Cerebellar nuclear complex (tissue), 1 donor: ENCODE measurements at places on chromosomes 1 and 21.

DNA sequence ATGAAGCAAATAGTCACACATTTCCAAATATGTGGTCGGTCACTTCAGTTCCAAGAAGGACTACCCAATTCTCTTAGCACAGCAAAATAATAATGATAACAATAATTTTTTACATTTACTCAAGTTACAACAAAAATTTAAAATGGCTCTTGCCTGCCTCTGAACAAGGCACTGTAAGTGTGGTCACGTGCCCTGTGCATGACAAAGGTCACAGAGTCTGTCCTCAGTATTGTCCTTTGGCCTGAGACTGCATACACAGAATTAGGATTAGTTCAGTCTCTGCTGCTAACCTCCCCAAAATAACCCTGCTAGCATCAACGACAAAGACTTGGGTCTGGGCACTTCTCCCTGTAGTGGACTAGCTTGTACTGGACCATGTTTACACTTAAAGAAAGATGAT lies 297.1 kb upstream of the DUSP10 start:
- no peak for DNase-seq

- no peak for DNase-seq
Measured at GRCh38 chr1:160633330-160633903, 13.4 kb downstream of the SLAMF1 start.

DNA sequence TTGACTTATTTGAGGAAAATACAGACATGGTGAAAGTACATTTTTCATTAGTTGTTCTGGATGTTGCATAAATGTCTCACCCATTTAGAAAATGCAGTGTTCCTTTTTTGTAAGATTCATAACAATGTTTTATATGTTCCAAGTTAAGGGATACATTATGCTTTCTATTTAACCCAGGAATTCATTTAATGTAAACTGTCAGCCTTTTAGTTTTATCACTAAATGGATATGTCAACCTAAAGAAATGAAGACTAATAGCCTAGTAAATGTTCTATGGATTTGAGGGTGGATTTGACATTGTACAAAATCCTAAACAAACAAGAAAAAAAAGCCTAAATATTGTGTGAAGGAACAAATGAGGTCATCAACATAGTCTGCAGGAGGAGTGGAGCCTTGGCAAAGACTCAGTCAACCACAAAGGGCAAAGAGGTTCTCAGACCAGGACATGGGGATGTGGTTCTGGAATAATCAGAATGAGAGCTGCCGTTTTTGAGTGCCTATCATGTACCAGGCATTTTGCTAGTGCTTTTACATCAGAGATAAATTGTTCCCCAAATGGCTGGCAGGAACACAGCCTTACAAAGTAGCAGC lies 8.8 kb upstream of the INSL5 start:
- no peak for DNase-seq

GRCh38 chr1:72397786-72398185 lies 115.4 kb upstream of the NEGR1 start:
- DNase-seq: no peak

- DNase-seq: no peak
Measured at GRCh38 chr1:210371916-210372315, 43.2 kb downstream of the HHAT start.

DNA sequence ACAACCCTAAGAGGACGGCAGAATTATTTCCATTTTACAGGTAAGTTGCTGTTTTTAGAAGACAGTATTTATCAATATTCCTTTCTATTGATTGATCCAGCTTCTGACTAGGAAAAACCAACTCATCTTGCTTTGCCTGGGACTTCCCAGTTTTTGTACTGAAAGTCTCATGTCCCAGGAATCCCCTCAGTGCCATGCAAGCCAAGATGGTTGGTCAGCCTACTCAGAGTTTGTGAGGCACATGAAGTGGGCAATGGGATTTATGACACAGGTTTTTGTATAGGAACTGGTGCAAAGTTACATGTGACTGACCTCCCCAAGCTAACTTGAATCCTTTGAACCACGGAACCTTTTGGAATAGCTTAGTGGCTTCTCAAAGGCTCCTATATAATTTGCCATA lies 45.5 kb downstream of the GNG12 start:
- no peak for DNase-seq

DNA sequence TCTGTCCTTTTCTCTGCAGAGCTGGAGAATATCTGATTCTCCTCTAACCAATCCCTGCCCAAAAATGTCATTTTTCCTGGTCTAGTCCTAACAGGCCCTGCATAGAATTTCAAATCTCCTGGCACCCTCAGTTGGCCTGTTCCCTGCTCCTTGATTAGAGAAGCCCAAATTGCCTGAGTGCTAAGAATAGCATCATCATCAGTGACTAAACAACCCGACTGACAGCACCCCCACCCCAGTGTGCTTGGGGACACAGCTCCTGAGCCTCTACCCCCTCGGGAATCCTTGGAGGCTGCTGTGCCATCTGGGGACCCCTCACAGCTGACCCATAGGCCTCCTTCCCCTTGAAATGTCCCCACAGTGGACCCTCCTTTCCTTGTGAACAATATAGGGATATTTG lies 94.4 kb downstream of the DDX20 start:
- DNase-seq: no peak

DNA sequence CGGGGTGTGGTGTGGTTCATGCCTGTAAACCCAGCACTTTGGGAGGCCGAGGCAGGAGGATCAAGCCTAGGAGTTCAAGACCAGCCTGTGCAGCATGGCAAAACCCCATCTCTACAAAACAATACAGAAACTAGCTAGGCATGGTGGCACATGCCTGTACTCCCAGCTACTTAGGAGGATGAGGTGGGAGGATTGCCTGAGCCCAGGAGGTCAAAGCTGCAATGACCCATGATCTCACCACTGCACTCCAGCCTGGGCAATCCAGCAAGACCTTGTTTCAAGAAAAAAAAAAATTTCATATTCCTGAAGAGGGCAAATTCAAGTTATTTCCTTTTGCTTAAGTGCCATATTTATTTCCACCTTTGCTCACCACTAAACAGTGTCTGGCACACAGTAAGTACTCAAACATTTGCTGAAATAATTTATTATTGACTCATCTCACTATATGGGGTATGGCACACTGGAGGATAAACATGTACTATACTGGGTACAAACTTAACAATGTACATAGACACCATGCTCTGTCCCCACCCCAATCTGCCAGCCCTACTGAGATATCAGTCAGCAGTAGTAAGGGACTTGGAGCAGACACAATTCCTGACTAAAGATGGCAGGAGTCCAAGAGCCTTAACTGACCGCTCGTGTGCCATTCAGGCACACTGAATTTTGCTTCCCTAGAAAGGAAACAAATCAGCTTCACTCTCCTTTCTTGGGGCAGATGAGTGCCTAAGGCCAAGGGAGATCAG lies 15.5 kb downstream of the MEAF6 start:
- no peak for DNase-seq

- no peak for DNase-seq
Measured at GRCh38 chr21:16992448-16992847, 520.4 kb upstream of the CXADR start.

GRCh38 chr1:178723546-178723945 lies 1.5 kb upstream of the RALGPS2 start:
- DNase-seq: no peak

DNA sequence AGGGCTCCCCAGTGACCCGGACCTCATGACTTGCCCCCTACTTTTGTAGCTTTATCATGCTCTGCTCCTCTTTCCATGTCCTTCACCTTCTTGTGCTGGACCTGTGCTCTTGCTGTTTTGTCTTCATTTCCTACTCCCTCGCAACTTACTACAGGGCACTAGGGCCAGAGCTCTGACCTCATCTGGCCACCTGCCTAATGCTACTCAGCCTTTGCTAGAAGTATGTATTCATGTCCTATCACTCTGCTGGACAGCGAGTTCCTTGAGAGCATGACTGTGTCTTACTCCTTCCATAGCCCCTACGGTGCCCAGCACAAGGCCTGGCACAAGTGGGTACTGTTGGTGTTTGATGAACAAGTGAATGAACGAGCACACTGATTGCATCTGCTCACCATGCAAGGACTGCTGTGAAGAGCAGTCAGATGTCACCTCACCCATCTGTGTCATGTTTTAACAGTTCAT lies 1.9 kb downstream of the MTFR1L start:
- DNase-seq: no peak

DNA sequence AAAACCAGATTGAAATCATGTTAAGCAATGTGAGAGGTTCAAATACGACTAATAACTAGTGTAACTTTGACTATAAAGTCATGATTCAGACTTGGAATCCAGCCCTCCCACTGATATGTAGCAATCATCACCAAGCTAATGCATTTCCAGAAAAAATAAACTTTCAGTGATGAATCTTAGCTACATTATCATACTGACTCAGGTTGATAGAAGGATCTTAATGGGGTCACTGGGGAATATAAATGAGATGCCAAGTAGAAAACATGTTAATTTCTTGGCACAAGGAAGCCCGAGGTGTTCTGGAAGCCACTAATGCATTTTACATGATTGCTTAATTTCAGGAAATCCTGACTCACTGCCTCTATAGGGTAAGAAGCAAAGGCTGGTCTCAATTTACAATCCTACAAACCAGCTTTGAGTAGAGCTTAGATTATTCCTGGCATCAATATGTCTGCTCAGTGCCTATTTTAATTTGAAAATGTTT lies 67.7 kb downstream of the SELENOF start:
- DNase-seq: no peak

- no peak for DNase-seq
Measured at GRCh38 chr21:42263591-42264131, 44.7 kb downstream of the ABCG1 start.

GRCh38 chr21:45031571-45032191 lies 42.7 kb upstream of the ADARB1 start:
- DNase-seq: no peak

GRCh38 chr1:167364826-167365225 lies 144.1 kb downstream of the POU2F1 start:
- DNase-seq: no peak

DNA sequence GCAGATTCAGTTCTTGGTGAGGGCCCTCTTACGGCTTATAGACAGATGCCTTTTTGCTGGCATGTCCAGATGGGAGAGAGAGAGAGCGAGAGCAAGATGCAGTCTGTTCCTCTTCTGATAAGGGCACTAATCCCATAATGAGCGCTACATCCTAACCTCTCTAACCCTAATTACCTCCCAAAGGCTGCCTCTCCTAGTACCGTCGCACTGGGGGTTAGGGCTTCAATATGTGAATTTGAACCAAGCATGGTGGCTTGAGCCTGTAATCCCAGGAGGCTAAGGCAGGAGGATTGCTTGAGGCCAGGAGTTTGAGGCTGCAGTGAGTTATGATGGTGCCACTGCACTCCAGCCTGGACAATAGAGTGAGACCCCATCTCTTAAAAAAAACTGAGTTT lies 10.5 kb upstream of the SDE2 start:
- DNase-seq: no peak
